Renal cortex interstitium (tissue), 15 donors: ENCODE measurements at places on chromosomes 11 and 22.

GRCh38 chr11:65186701-65187100 is 5.0 kb downstream of the CAPN1 start:
- DNase-seq, result no peak

DNA sequence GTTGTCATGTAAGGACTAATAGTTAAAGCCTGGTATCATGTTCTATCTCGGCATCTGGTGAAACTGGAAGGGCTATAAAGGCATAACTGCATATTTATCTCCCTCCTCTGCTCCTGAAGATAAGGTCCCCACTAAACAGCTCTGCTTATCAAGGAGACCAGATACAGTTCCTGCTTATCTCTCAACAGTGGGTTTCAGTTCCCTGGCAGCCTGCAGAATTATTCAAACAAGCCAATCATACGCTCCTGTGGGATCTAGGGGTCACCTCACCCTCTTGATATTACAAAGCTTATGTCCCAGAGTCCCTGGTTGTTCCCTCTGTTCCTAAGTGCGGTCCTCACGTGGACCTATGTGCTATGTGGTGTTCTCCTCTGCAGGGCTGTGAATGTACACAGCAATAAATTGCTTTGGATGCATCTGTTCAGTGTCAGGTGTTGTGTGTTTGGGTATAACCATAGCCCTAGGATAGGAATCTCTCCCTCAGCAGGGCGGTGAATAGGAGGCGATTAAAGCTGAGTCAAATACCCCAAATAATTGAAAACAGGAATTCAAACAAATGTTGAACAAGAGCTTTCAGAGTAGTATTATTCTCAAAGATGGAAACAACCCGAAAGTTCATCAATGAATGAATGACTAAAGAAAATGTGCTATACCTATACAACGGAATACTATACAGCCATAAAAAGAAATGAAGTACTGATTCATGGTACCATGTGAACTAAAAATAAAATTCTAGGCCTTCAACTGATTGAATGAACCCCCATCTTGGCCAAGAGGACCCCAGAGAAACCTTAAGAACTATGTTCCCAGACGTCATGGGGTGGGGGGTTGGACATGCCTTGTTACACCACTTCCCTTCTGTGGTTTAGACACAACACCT is 3.1 kb upstream of the OOSP4A start:
- no peak for DNase-seq

DNA sequence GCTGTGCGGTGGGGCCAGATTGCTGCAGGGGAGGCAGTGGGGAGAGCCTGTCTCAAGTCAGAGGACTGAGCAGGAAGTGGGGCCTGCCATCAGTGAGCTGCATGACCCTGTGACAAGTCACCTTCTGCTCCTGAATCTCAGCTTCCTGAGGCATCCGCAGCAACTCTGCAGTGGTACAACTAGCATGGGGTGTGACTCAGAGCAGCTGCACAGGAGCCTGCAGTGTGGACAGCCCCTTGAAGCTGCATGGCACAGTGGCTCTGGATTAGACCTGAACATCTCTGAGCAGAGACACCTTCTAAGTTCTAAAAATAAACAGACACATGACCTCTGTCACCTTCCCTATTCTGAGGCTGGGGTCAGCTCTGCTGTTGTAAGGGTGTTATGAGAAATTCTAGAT is 18.0 kb downstream of the FAM227A start:
- DNase-seq, result no peak

GRCh38 chr11:27095059-27095458 is 54.4 kb downstream of the BBOX1 start:
- DNase-seq, result no peak

DNA sequence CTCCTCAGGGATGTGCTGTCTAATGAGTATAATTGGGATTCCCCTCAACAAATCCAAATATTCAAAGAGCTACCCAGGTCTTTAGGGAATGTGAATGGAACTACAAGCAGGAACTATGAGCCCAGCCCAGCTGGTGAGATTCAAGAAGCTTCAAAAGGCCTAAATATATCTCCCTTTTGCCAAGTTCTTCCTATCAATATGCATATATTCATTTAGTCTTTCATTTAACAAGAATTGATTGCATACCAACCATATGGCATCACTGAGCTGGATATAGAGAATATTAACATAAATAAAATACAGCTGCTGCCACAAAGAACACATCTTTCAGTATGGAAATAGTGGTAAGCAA is 58.9 kb upstream of the PRSS23 start:
- no peak for DNase-seq

DNA sequence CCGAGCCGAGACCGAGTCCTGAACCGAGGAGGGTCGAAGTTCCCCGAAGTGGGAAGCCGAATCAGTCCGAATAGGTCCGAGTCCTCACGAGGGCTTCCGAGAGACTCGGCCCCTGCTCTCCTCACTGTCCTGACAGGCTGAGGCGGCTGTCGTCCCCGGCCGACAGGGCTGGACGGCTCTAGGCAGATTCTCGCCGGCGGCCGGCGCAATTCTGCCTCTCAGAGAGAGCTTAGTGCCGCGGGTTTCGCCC is 191 bp upstream of the DEAF1 start:
- no peak for DNase-seq

DNA sequence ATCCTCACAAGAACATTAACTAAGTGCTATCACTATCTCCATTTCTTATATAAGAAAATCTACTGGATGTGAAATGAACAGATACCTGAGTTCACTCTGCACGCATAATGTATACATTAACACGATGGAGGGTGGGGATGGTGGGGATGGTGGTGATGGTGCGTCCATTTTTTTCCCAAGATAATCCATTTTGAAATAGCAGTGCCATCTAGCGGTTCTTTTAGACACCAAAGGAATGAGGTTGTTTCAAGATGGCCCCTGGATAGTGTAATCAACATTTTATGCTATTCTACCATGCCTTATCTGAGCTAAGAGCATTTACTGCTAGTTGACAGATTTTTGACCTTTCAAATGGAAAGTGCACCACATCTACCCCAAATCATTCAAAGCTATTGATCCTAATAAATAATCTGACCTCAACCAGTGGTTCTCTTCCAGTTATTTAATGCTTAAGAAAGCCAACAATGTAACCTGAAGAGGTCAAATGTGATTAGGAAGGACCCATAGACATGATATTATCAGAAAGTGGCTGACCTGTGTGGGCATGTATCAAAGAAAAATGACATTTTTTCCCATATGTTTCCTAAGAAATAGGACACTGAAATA is 714.7 kb upstream of the TENM4 start:
- DNase-seq, result no peak

GRCh38 chr22:31923136-31923535 is 21.2 kb upstream of the YWHAH start:
- no peak for DNase-seq

DNA sequence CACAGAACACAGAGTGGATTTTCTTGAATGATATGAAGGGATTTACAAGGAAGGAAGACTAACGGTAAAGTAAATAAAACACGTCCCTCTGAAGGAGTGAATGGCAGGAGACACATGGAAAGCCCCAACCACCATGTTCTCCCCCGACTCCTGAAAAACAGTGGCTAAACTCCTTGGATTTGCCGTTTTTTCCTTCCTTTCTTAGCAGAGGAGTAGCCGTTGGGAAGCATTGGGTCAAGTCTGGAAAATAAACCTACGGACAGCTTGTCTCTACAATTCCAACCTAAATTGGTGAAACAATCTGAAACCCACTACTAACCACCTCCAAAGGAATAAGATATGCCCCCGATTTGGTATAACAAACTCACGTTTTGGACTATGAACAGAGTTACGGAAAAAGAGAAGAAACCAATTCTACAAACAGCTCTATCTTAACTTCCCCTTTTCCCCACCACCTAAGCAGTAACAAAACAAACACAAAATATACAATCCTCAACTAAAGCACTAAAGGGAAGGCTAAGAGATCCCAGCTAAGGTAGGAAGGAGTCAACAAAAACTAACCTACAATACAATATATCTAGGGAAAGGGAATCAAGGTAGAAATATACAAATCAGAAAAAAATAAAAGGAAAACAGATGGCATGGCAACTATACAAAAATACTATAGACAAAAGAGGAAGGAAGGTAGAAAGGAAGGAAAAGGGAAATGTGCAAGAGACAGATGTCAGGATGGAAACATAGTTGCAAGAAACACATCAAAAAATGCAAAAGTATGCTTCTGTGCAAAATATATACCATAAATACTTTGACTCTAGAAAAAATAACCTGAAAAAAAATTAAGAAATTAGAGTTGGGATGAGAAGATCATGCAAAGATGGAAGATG is 43.8 kb upstream of the LYVE1 start:
- no peak for DNase-seq

DNA sequence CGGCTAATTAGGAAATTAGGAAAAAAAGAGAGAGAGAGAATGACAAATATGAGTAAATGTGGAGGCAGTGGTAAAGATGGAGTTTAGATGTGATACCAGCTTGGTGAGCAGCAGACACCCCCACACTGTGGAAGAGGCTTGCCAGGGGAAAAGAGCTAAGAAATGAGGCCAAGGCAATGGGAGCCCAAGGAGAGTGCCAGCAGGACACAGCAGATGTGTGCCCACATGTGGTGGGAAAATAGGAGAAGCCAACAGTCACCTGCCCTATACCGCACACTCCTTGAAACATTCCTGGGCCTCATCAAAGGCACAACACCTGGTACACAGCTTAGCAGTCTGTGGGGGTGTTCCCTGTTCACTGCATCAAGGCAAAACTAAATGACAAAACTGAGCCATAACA is 104.9 kb downstream of the FAM76B start:
- no peak for DNase-seq

- DNase-seq, result no peak
Observed at GRCh38 chr11:19332476-19332875, 91.7 kb upstream of the E2F8 start.

DNA sequence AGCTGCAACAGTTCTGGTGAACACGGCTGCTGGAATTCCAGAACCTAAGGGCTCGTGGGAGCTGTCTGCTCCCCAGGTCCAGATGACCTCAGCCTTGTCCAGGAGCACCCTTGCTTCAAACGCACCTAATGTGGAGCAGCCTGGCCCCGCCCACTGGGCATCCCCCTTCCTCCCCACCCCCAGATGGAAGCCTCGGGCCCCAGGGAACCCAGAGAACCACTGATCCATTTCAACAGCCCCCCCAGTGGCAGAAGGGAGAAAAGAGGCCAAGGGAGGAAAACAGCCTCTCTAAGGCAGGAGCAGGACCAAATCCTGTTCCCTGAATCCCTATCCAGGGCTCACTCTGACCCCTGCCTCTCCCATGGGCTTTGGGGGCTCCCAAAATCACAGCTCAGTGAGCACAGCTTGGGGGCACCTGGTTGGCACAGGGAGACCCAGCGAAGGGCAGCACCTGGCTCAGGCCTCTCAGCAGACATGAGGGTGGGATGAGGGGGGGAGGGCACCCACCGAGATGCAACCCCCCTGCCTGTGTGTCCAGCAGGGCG is 1.2 kb downstream of the CYTH4 start:
- DNase-seq, result no peak

DNA sequence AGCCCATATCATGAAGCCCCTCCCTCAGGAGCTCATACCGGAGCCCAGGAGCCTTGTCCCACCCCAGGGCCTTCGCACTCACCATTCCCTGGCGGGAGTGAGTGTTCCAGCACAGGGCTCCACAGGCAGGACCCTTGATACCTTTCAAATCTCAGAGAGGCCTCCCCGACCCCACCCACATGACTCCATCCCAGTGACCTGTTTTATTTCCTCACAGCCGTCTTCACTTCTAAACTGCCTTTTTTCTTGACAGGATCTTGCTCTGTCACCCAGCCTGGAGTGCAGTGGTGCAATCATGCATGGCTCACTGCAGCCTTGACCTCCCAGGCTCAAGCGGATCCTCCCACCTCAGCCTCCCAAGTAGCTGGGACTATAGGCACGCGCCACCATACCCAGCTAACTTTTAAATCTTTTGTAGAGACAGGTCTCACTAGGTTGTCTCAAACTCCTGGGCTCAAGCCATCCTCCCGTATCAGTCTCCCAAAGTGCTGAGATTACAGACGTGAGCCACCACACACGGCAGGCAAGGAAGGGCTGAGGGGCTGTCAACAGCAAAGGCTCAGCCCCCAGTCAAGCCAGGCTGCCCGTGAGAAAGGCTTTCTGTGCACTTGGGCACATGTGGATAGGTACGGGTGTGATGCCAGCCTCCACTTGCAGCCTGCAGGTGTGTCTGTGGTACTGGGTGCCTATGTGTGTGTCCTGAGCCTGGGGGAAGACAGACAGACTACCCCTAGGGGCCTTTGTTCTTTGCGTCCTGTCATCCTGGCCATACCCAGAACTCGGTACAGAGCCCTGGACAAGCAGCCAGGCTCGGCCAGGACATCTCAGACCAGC is 9.3 kb downstream of the RPL3 start:
- DNase-seq, result no peak

- no peak for DNase-seq
Observed at GRCh38 chr11:12744826-12745502, 70.7 kb downstream of the TEAD1 start.

DNA sequence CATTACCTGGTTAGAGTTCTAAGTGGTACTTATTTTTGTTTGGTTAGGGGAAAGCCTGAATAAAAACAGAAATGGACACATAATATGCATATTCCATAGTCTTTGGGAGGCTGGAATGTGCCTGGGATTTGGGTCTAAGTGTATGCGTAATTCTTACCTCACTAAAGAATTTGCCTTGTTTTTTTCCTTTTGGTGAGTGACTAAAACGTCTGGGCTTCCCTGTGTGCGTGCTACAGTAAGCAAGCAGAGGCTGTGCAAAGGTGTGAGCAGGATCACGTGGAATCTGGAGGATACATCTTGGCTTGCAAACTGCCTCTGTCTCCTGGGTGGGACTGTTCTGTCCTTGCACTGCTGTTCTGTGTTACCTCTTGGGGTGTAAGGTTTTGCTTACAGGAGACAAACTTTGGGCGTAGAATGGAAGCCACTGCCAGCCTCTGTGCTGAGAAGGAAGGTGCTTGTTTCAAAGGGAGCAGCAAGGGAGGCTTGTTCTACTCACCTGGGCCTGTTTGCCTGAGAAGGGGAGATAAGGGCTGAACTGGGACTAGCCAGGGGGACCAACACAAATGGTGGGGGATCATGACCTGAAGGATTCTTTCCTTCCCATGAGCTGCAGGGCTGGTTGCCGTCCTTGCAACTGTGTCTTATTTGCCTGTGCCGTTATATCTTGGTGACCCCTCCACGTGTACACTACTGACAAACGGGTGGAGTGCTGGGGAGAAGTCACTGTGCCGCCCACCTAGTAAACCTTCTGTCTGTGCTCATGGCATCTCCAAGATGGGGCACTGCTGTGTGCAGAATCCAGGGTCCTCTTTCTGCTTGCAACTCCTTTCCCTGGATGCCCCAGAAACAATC is 4.5 kb downstream of the NEAT1 start:
- DNase-seq, result no peak

GRCh38 chr22:17171153-17172028 is 12.3 kb upstream of the HDHD5 start:
- peak; percentile 57 for DNase-seq
